Epithelial cell of proximal tubule (primary cell): ENCODE measurements at places on chromosomes 12 and 14. TPM values are rescaled to one million over a fixed set of nuclear protein-coding genes. Genes with fewer than 3 reads are reported as not detected.

Gene TNFAIP2
- 58.5 and 155 TPM in 2 replicates for total RNA-seq

Gene BMP4
- total RNA-seq: 1.8 and 9.3 TPM in 2 replicates

Gene CDK2
- total RNA-seq: 62.0 and 81.2 TPM in 2 replicates

Gene RNU4-1
- under 0.01 TPM in 2 replicates for total RNA-seq

Gene RARG
- 4.2 and 6.1 TPM in 2 replicates for total RNA-seq

Gene E2F7
- 20.5 and 22.1 TPM in 2 replicates for total RNA-seq

Gene SYNDIG1L
- total RNA-seq: not detected in 2 replicates

Gene LRRIQ1
- 0.29 and 0.92 TPM in 2 replicates for total RNA-seq

Gene GALNT16
- total RNA-seq: 0.14 and 0.35 TPM in 2 replicates

Gene CACNA1C
- not detected in 2 replicates for total RNA-seq

DNA sequence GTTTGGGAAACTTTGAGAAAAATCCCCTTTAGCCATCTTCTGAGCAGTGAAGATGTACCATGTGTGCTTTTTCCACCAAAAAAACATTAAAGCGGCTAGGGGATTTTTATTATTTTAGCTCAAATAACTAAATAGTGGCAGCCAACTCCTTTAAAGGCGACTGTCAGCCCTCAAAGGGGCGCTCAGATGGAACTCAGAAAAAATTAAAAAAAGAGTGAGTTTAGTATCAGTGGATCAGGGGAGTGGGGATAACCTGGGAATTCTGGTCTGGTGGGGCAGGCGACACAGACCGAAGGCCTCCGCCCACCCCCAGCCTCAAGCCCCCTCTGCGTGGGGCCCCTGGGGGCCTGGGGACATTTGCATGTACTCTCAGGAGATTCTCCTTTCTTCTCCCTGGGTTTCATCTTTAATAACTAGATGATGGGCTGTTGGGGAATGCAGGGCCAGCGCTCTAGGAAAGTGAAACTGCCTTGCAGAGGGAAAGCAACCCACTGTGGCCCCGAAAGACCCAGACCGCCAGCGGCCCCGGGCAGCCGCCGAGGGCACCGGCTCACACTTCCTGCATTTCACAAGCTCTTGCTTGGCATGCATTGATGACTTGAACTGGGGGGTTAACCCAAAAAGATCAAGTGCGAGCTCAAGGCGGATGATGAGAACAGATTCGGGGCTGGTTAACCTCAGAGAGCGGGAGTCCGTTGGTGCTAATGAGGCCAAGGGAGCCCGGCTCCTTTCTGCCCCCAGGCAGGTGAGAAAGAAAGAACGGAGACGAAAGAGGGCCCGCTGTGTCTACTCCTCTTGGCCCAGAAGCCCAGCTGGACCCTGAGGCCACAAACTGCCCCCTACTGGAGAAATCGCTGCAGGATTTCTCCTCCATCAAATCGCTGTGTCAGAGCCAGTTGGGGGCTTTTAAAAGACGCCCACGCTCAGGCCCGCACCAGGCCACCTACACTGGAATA is 7.3 kb upstream of the BATF start:
- DNase-seq: no peak

DNA sequence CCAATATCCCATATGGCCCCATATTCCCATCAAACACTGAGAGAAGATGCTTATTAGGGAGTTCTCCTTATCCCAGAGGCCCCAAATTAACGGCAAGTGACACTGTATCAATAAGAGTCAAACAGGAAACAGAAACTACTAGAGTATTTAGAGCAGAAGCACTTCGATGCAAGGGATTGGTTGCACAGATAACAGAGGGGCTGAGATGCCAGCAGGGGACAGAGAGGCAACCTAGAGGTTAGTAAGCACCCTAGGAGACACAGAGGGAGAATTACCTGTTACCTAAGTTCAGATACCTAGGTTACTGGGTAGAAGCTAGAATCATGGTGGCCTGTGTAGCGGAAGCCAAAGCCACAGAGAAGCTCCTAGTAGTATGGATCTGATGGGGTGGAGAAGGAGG is 2.9 kb downstream of the HEBP1 start:
- DNase-seq: no peak

GRCh38 chr14:54251356-54251755 is 145.5 kb upstream of the CDKN3 start:
- no peak for DNase-seq

DNA sequence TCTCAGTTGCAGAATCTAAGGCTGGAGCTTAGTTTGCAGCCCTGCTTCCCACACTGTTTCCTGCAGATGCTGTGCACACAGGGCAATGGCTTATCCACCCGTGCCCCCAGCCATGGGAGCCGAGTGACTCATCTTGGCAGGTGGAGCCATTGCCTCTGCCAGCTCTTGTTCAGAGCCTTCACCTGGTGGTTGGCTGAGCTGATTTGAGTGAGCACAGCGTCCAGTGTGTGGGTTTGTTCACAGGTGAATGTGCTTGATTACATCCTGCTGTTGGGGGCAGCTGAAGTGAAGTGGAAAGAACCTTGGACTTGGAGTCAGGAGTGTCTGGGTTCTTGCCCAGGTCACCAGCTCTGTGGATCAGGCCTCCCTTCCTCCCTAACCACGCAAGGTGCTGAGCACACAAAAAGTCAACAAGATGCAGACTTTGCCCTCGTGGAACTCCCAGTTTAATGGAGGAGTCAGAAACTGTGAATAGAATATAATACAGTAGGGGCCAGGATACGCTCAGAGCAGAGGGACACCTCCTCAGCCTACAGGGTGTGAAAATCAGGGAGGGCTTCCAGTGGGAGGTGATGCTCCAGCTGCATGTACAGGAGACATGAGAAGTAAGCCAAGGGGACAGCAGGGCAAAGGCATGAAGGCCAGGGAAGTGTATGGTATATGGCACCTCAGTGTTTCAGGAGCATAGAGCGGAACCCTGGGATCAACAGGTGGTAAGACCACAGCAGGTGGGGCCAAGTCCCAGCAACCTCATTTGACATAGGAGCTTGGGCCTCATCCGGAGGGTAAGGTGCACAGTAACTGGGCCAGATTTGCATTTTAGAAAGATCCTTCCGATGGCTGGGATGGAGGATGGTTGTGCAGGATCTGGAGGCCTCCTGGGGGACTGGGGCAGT is 22.8 kb downstream of the JDP2 start:
- peak; percentile 61 for DNase-seq

GRCh38 chr12:111182382-111182781 is 186.5 kb downstream of the PHETA1 start:
- no peak for DNase-seq

GRCh38 chr14:70906793-70907175 is 475 bp upstream of the PCNX1 start:
- no peak for DNase-seq

GRCh38 chr14:65751510-65751909 is 339.0 kb downstream of the FUT8 start:
- no peak for DNase-seq

DNA sequence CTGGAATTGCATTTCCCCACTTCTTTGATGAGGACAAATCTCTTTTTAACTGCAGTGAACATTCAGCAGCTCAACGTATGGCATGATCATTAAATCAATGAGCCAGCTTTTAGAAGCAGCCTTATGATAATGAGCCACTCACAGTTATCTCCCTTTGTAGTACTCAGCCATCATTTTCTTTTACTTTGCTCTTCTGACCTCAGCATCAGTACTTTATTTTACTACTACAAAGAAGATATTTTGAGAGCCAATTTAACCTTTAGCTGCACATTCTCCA is 250.0 kb upstream of the CLEC14A start:
- no peak for DNase-seq

DNA sequence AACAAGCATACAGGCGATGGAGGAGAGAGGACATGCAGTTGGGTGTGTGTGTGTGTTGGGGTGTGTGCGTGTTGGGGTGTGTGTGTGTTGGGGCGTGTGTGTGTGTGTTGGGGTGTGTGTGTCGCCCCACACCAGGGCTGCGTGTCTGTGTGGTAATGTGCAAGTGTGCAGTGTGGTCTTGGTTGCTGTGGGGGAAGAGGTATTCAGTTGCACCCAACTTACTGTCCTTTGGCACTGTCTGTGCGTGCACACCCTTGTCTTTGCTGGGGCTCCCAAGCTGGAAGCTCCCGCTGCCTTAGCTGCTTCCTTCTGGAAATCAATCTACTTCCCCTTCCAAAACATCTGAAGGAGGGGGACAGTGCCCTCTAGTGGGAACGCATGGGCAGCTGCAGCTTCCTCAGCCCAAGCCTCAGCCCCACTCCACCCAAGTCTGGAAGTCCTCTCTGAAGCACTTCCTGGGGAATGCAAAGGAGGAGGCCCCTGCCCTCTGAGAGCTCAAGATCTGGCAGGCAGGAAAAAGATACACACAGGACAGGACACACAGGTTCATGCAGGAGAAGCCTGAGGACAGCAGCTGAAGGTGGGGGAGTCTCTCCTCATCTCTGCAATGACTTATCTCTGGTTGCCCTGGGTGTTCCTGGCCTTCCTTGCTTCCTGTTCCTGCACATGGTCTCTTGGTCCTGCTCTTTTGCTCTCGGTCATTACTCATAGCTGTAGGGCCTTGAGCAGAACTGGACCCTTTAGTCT is 13.1 kb downstream of the ASIC1 start:
- no peak for DNase-seq

DNA sequence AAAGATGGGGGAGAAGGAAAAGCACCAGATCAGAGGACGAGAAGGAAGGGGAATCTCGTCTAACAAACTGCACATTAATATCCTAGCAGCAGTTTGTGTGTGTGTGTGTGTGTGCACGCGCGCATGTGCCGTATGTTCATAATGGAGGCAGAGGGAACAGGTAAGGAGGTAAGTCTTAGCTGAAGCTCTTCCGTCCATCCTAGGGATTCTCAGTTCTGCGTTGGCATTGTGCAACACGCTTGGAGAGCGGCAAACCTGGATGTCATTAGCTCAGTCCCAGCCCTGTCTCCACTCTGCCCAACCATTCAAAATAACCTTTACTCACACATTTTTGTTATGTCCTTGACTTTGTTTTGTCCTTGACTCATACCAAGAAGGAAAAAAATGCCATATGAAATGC is 1.6 kb upstream of the C1R start:
- no peak for DNase-seq

- DNase-seq: no peak
Observed at GRCh38 chr12:100254876-100255275, 12.0 kb downstream of the DEPDC4 start.

GRCh38 chr12:74031045-74031444 is 506.6 kb upstream of the ATXN7L3B start:
- no peak for DNase-seq

DNA sequence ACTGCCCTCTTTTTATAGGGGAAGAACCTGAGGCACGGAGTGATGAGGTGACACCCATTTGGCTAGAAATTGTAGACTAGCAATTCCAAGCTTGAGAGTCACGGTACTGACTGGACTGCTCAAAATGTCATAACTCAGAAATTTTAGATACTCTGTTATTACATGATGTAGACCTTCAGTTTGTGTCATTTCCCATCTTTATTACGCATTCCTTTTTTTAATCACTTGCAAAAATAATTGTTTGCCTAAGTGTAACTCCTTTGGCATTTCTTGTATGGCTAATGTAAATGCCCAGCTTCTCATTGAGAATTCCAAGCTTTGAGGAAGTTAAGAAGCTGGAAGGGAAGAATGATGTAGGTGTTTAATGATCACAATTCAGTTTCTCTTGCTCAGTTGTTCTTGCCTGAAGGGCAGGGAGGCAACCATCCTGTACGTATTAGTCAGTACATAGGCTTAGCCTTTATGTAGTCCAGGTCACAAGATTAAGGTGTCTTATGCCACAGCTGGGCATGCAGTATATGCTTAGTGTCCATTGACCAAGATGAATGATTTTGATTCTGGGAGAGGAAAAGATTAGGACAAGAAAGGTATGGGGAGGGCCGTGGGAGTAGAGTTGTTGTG is 68.2 kb upstream of the EVL start:
- no peak for DNase-seq

GRCh38 chr12:88634008-88634407 is 53.7 kb upstream of the KITLG start:
- no peak for DNase-seq

- DNase-seq: no peak
Observed at GRCh38 chr12:93130366-93131054, 201.4 kb upstream of the EEA1 start.

DNA sequence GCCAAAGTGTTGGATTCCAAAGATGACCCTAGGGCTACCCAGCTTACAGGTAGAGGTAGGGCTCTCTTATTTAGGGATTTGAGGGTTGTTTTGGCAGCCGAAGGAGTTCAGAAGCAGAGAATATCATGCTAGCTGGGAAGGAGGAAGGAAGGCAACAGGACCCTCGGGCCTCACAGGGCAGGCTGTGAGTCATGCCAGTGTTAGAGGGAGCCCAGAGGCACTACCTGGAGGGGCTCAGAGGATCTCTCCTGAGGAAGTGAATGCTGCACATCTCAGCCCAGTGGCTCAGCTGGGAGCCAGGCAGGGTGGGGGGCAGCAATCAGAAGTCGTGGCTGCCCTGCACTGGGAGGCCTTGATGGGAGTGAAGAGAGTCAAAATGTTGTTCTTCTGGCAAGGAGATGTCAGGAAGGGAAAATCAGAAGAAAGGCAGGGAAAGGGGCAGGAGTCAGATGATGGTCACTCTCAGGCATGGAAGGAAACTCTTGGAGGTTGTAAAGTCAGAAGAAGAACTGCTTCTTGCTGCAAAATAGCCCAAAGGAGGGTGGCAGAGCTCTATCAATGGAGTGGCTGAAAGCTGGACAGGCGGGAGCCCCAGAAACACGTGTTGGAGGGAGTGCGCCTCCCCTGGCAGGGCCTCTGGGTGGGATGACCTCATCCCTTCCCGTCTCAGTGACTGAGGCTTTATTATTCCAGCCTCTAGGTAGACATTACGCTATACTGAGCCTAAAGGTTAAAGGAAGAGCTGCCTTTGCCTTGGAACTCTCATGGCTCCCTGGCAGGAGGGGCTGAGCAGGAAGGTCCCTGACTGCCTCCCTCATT is 141.3 kb downstream of the SMOC1 start:
- no peak for DNase-seq

GRCh38 chr12:6039894-6040601 is 84.4 kb downstream of the VWF start:
- DNase-seq: no peak

DNA sequence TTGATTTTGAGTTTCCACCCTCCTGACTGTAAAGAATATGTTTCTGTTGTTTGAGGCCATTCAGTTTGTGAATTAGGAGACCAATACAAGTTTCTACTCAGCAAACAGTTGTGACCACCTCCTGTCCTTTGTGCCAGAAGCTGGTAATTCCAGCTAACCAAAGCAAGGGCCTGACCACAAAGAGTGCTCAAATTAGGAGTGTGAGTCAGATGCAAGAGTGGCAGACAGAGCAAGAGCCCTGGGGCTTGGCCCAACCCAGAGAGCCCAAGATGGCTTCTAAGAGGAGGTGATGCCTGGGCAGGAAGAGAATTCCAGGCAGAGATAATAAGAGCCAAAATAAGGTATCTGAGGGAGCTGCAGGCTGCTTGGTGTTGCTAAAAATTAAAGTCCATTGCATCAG is 77.7 kb upstream of the C14orf132 start:
- no peak for DNase-seq

GRCh38 chr14:53894456-53894855 is 62.2 kb downstream of the BMP4 start:
- no peak for DNase-seq
